GM20000 (cell line): ENCODE measurements at places on chromosomes 2 and 18.

DNA sequence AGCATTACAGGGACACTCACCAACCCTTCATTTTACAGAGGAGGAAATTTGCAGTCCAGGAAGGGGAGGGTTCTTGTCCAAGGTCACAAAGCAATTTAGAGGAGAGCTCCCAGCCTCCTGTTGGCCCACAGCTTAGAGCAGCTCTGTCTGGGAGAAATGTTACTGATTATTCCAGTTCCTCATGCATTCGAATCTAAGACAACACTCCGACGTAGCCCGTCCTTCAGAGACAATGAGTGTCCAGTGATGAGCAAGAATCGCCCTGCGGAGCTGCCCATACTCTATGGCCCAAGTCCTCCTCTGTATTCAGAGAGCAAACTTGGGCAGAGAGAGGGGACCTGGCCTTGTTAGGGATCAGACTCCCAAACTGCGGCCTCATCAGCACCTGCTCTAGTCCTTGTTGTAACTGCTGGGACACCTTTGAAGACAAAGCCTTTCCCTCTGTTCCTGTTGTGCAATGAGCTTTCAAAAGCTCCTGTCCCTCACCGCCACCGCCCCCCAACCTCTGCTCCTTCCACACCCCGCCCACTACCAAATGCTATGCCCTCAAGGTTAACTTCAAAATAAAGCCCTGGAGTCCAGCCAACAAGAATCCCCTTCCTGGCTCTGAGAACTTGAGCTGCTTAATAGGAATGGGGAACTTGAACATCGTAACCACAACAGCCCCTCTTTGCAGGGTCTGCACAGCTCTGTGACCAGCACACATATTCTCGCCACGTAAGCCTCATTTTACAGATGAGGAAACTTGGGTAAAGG is 234.8 kb upstream of the SMAD2 start:
- DNase-seq: no peak

DNA sequence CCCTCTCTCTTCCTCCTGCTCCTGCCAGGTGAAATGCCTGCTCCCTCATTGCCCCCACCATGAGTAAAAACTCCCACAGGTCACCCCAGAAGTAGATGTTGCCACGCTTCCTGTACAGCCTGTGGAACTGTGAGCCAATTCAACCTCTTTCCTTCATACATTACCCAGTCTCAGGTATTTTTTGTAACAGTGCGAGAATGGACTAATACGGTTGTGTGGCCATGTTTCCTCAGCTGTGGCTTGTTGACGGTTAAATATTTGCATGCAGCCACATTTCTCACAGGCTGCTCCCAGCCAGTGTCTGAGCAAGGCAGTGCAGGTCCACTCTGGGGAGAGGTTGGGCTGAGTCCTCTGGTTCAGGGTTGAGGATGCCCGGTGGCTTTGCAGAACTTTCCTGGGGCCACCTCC is 27.8 kb upstream of the COPS8 start:
- peak; percentile 57 for DNase-seq

GRCh38 chr2:112593736-112594135 is 9.3 kb downstream of the CHCHD5 start:
- DNase-seq: no peak

DNA sequence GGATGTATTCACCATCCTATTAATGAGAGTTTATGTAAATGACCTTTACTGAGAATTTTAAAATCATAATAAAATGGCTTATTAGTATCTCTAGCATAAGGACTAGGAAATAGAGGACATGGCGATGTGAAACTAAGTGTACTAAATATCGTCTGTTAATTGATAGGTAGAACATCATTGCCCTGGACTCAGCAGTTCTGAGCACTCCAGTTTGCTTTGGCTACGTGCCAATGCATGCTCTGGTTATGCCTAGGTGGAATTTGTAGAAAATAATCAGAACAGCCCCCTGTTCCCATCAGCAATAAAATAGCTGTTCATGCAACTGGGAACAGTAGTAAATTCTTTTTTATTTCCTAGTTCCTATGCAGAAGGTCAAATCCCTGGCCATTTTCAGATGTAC is 247.8 kb downstream of the DOK6 start:
- no peak for DNase-seq

GRCh38 chr18:44852818-44853217 is 172.1 kb downstream of the SETBP1 start:
- no peak for DNase-seq

DNA sequence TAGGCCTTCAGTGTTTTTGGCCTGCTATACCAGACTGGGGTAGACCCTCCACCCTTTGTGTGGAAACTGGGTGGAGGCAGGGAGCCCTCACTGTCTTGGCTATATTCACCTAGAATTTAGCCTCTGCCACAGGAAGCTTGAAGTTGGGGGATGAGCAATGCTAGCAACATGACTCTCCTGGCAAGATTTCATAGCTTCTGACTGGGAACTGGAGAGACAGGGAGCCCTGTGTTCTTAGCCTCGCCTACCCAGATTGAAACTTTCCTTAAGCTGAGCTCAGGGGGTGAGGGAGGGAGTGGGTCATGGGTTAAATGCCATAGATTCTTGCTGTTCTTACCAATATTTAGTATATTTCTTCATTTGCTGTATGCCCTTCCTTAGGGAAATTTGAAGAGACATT is 46.8 kb upstream of the FAM98A start:
- no peak for DNase-seq

- no peak for DNase-seq
Measured at GRCh38 chr2:118803012-118803411, 44.4 kb downstream of the EN1 start.

DNA sequence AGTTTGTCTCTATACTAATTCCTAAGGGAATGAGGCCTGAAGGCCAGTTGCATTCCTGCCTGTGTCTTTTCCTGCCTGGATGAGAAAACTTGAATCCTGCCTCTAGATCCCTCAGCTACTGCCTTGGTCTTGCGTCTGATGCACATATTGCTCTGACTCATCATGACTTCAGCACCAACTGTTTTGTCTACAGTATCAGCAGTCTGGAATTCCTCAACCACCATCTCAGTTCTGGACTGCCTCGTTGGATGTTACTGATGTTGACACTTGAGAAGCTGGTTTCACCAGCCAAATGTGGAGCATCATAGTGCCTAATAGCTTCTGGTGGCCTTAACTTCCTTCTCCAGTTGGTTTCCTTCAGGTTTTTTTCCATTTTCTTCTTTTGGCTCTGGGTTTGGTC is 211.0 kb downstream of the CTNNA2 start:
- DNase-seq: no peak

DNA sequence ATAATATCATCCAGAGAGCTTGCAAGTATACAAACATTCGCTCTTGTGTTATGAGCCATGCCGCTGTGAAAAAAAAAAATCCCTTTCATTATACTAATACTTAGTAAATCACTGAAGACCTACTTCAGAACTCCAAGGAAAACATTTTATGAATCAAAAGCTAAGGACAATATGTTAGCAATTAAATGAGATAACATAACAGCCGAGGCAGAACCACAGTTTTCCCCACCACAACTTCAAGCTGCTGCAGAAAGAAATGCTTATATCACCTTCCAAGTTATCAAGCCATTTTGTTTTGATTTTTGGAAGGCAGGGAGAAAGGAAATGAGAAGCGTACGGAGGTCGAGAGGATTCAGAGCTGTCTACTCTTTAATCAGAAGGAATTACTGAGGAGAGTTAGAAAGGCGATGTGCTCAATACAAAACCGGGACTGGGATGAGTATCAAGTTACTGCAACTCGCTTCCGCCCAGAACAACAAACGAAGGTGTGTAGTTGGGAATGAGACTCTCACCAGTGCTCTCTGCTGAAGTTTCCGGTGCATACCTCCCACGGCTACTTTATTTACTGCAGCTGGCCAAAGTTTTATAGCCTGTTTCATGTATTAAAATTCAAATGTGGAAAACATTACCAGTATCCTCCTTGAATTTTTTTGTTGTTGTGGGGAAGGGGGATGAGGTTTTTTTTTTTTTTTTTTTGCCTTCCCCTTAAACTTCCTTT is 292.2 kb upstream of the CCDC68 start:
- no peak for DNase-seq

- peak; percentile 55 for DNase-seq
Measured at GRCh38 chr2:233419602-233420391, 65.5 kb downstream of the DGKD start.
